ENCODE measurements at places on chromosomes 5 and 9.

- peak; percentile 24 for DNase-seq
These were observed 1879.9 kb upstream of the ACO1 start for GRCh38 chr9:30504502-30504905.

DNA sequence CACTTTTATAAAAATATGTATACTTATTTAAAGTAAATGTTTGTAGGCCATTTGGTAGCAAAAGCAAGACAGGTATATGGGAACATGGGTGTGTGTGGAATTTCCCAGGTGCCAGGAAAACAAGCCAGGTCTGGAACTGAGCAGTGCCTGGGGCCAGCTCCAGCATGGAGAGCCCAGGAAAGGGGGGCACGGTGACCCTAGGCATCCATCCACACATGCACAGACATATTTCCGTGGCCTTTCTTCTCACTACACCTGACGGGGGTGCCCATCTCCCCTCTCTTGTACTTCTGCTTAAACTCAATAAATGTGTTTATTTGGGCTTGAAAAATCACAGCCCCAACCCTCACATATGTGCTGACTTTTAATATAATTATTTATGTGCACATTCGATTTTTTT, 31.2 kb upstream of the CXCL14 start:
- no peak for DNase-seq

DNA sequence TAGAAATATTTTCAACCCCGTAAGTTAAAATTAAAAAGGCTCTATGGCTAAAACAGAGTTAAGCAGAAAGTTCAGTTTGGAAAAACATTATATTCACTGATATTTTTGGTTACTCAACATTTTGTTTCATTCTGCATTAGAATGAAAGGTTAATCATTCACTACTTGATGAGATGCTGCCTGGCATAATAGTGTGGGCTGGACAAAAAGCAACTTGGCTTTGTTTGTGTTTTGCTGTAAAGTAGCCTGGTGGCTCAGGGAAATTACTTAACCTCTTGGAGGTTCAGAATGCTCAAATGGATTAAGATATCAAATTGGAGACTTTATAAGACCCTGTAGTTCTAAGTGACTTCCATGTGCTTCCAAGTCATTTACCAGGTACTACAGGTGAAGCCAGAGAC, 367.4 kb upstream of the TRPC7 start:
- no peak for DNase-seq

DNA sequence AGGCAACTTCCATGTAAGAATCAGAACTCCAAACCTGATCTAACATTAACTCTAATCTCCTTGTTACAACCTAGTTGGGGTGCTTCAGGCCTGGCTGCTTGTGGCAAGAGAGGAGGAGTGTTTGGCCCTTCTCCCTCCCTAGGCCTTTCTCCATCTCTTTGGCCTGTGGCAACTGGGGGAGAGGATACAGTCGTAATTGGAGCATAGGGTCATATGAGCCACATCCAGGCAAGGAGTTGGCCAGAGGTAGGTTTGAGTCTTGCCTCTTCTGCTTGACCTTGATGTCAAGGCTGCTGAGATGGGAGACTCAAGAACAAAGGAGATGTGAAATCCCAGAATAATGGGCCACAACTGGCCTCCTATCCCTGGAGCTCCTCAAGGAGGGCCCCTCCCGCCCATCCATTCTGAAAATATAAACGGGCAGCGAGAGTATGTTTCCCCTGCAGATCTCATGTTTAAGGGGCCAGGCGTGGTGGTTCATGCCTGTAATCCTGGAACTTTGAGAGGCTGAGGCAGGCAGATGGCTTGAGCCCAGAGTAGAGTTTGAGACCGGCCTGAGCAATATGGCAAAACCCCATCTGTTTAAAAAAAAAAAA, 59.3 kb upstream of the ANGPTL2 start:
- DNase-seq: no peak

DNA sequence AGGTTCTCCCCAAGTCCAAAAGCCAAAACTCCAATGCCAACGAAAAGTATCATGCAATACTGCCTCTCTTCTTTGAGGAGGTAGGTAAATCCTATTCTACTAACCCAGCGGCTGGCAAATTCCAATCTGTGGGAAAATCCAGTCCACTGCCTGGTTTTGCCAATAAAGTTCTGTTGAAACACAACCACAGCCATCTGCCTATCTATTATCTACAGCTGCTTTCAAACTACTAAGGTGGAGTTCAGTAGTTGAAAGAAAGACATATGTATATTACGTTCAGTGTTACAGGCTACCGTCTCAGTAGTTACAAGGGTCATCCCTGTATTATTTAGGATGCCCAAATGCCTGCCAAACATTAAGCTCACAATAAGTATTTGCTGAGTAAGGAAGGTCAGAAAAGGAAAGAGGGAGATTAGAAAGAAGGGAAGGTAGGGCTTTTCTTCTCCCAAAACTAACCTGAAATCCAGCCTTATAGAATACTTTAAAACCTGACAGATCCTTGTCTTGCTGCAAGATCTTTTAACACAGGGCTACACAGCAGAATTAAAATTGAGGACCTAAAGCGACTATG, 16.2 kb downstream of the ARL15 start:
- DNase-seq: no peak

DNA sequence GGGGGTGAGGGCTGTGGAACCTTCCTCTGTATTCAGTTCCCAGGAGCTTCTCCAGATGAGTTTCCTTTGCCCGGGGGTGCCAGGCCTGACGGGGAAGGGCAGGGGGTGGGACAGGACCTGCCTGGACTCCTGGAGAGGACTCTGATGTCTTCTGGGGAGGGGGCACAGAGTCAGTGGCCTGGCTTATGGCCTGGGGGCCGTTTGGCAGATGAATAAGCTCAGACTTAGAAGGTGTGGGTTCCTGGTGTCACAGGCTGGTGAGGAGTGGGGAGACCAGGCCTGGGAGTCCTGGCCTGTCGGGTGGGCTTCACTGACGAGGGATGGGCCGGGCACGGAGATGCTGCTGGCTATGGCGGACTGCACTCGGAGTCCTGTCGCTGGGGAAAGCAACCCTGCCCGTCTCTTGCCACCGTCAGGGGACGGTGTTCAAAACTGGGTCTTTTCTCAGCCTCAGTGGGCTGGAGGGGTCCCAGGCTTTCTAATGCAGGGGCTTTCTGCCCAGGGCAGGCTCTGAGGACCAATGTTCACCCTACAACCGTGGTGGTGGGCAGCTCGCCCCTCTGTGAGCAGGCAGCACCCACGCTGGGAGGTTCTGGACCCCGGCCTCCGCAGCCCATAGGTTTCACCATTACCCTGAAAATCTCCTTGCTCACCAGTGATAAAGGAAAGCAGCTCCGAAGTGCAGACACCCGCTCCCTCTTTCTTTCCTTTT, 16.2 kb downstream of the COL5A1 start:
- DNase-seq: no peak

DNA sequence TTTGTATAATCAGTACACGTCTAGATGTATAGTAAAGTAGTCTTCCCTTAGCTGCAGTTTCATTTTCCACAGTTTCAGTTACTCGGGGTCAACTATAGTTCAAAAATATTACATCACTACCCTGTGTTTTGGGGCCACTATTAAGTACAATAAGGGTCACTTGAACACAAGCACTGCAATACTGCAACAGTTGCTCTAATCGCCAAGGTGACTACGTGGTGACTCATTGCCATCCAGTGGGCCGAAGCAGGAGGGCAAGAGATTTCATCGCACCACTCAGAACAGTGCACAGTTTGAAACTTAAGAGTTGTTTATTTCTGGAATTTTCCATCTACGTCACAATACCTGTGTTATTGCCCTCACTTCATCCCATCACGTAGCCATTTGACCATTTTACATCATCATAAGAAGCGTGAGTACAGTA, at the start of gene ARL14EPL:
TSS of gene ARL14EPL (plus strand) at position 379 of the 424 bp plus-strand sequence. CDS start 18,994 bp downstream, outside the sequence.
- peak; percentile 97 for DNase-seq

GRCh38 chr5:127400539-127400938, 109.9 kb downstream of the MEGF10 start:
- no peak for DNase-seq

DNA sequence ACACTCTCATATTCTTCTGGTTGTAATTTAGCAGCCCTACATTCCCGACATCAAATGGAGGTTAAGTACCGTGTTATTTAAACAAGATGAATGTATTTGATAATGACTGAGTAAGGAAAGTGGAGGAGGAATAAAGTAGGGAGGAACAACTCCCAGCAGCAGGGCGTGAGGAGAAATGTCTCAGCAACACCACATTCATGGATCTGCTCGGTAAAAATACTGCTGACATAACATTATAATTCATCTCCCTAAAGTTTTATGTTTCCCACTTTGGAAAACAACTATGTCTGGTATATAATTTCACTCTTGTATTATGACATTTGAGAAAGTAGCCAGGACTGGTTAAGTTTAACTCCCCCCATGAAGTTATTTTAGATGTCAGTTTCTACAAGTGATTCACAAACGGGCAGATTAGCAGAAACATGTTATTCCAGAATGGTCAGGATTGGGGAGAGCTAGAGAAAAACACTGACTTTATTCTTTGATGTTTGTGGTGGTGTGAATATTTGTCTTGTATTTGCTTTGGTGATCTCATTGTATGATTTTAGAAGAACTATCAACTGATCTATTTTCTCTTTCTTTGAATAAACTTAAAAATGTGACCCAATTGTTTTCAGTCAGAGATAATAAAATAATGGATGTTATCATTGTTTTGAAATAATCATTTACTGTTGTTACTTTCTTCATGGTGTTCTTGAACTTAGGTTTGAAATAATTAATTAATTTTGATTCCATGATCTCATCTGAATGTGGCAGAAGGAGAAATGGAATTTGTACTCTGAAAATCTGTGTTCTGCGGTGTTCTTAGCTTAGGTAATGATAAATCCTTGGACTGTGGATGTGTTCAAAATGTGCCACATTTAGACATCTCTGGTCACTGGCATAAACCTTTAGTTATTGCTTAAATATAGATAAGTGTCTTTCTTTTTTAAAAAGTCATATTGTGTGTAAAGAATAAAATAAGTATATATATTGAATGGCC, 303.6 kb upstream of the ZNF608 start:
- DNase-seq: no peak

GRCh38 chr5:33401482-33402390, 39.0 kb upstream of the TARS1 start:
- peak; percentile 28 for DNase-seq

DNA sequence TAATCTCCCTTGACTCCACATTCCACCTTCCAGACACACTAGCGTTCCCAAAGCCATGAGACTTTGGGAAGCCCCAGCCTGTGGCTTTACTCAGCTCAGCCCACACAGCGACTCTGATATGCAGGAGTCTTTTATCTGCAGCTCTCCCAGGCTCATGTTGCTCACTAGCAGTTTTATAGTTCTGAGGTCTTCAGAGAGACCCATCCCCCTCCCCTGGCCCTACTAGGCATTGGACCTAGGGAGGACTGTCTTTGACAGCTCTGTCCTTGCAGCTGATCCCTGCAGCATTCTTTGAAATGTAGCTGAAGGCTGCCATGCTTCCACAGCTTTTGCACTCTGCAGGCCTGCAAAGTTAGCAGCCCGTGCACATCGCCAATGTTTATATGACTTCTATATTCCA, 19.9 kb upstream of the CYLC2 start:
- no peak for DNase-seq

DNA sequence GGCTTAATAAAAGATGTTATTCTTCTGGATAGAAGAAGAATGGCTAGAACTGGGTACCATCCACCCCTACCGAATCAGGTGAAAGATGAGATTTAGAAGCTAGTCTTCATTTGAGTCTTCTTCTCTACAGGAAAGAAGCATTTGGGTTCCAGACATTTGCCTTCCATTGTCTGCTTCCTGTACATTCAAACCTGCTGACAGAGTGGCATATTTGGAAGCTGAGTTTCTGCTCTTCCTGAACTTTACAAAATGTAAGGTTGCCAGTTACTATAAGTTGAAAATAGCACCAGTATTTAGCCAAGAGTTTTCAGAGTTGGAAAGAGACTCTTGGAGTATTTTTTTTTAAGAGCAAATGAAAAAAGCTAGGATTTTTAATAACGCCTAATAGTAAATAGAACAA, 525.4 kb upstream of the TLE4 start:
- peak; percentile 11 for DNase-seq

DNA sequence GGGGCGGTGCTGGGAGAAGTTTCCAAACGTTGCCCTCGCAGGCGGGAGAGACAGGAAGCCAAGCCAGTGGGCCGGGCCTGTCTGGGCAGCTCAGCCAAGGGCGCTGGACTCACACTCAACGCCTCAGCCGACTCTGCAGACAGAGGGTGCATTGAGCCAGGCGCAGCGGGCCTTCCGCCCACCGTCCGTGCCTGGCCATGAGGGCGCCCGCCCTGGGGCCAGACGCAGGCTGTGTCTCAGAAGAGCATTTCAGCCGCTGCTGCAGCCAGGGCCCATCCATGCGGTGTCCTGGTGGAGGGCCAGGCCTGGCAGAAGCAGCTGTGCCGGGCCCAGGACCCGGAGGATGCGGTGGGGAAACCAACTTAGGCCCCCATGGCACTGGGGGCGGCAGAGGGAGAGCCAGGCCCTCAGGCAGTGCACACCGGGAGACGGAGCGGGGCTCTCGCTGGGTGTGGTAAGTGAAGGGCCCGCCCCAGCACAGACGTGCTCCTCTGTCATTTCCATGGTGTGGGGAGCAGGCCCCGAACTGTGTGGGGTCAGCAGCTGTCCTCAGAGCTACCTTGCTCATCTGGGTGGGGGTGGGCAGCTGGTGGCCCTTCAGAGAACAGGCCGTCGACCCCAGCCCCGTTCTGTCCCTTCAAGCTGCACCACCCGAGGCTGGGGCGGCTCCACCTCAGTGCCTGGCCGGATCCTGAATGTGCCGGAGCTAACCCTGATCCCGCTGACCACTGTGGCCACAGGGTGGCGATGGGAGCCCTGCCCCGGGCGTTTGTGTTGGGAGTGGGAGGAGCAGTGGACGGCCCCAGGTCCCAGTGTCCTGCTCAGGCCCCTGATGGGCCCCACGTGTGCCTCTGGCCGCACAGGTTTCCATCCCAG, 18.0 kb downstream of the DNLZ start:
- DNase-seq: peak; percentile 60

DNA sequence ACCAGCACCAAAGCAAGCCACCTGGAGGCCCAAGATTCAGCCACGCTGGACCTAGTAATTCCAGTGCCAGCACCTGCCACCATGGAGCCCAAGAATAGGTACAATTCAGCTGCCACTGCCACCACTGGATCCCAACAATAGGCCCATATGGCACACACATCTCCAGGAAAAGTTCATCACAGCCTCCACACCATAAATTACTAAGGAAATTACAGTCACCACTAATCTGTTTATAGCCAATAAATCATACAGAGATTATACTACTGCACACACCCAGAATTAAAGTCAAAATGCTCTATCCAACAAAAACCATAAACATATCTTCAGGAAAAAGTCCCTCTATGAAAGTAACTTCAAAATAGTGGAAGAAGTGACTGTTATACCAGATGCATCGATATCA, 242.8 kb downstream of the SPATA31D1 start:
- DNase-seq: no peak

GRCh38 chr9:97528529-97529230, 27.2 kb downstream of the TMOD1 start:
- no peak for DNase-seq

- DNase-seq: no peak
These were observed 957 bp downstream of the SHB start for GRCh38 chr9:38067859-38068681.

GRCh38 chr9:34384368-34385165, 7.9 kb upstream of the MYORG start:
- no peak for DNase-seq

- no peak for DNase-seq
These were observed 6.2 kb downstream of the TUT7 start for GRCh38 chr9:86347991-86348390.

GRCh38 chr5:136133222-136133921, 727 bp downstream of the SMAD5 start:
- peak; percentile 84 for DNase-seq
